Stimulated activated CD4-positive, alpha-beta T cell treated with anti-CD3 and anti-CD28 coated beads, Interleukin-1b, Interleukin-23, amount 100 ng/mL, for 48 hours (primary cell): ENCODE measurements at places on chromosomes 13 and 19.
A peak's percentile ranks its signal among the peaks of the same experiment; 100 is the strongest.

- no peak for DNase-seq
Measured at GRCh38 chr13:54975676-54976075, 1947.1 kb downstream of the OLFM4 start.

GRCh38 chr13:49810567-49811526, 18.4 kb upstream of the KPNA3 start:
- DNase-seq, result no peak

DNA sequence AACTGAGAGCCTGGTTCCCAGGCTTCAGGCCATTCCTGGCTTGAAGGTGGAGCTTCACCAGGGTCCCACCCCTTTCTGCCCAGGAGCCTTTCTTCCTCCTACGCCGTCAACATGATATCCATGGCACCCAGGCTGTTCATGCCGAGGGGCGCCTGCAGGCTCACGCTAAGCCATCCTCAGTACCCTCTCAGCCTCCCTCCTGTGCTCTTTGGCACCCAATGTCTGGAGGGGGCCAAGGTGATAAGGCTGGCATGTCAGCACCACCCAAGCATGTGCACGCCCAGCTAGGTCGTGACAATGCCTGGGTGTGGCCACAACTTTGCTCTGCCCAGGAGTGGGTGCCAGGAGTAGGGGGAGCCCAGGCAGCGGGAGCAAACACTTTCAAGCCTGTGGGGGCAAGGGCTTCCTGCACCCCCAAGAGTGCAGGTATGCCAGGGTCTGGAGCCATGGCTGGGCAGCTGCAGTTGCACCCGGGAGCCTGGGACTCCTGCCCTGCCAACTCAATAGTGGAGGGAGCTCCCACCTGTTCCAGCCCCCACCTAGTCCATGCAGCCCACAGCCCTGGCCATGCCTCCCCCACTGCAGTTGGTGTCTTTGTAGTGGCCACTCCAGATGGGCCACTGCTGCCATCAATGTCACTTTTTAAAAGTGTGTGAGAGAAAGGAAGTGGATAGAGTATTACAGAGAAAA, 219.9 kb downstream of the MAB21L1 start:
- no peak for DNase-seq

GRCh38 chr19:41225238-41226052, 6.4 kb downstream of the AXL start:
- peak; percentile 77 for DNase-seq

DNA sequence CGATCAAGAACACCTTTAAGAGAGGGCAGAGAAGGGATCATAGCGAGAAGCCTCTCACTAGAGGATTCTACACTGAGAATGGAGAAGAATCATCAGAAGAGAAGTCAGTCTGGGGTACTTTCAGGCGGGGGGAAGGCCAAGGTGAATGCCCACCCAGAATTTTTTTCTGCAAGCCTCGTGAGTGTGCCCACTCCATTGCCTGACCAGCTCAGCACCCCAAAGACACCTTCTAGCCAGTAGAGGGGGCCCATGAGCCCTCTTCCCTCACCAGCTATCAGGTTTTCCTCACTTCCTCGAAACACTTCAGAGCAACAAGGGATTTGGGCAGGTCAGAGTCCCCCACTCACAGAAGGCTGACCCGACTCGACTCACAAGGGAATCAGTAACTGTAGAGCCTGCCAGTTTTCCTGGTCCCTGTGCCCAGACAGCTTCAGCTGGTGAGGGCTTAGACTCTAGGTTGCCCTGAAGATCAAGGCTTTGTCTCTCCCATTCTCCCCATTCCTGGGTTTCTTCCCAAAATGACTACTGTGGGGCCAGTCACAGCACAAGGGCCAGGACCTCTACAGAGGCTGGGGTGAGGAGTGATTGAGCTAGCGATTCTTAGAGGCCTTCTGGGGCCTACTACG, 18.4 kb downstream of the NLRP13 start:
- DNase-seq, result no peak

GRCh38 chr19:57978586-57979289, 4.4 kb upstream of the C19orf18 start:
- DNase-seq, result no peak

- DNase-seq, result no peak
Measured at GRCh38 chr13:46665633-46666482, 112.9 kb downstream of the LRCH1 start.

GRCh38 chr13:34364633-34365032, 546.7 kb downstream of the RFC3 start:
- DNase-seq, result no peak

DNA sequence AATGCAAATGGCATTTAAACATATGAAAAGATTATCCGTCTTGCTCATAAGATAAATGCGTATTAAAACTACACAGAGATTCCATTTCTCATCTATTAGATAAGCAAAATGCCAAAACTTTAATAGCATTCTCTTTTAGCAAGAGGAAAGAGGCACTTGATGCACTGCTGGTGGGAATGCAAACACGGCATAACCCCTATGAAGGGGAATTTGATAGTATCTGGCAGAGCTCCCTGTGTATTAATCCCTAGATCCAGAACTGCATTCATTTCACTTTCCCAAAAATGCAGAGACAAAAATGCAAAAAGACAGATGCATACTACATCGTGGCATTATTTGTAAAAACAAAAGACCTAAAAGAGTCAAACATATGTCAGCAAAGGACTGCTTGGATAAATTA, 193.6 kb upstream of the STARD13 start:
- no peak for DNase-seq

DNA sequence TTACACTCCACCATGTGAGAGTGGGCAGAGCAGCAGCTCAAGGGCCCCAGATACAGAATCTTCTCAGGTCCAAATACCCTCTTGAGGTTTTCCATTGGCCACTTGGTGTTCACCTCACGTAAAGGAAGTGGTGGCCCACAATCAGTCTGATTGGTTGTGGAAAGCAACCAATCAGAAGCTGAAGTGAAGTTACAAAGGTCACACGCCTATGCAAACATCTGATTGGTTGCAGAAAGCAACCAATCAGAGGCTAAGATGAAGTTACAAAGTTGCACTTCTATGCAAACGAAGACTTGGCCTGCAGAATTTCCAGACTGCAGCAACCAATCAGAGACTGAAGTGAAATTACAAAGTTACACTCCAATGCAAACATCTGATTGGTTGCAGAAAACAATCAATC, 14.3 kb upstream of the TM9SF2 start:
- DNase-seq, result no peak

- DNase-seq, result no peak
Measured at GRCh38 chr19:51157265-51157664, 15.2 kb downstream of the SIGLEC7 start.

DNA sequence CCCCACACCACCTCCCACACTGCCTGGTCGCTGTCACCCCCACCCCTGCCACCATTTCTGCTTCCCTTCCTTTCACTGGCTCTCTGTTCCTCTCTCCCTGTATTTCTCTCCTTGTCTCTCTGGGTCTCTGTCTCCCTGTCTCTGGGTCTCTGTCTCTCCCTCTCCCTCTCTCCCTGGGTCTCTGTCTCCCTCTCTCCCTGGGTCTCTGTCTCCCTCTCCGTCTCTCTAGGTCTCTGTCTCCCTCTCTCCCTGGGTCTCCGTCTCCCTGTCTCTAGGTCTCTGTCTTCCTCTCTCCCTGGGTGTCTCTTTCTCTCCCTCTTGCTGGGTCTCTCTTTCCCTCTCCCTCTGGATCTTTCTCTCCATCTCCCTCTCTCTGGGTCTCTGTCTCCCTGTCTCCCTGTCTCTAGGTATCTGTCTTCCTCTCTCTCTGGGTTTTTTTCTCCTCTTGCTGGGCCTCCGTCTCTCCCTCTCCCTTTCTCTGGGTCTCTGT, 21.6 kb downstream of the KLHL26 start:
- no peak for DNase-seq

DNA sequence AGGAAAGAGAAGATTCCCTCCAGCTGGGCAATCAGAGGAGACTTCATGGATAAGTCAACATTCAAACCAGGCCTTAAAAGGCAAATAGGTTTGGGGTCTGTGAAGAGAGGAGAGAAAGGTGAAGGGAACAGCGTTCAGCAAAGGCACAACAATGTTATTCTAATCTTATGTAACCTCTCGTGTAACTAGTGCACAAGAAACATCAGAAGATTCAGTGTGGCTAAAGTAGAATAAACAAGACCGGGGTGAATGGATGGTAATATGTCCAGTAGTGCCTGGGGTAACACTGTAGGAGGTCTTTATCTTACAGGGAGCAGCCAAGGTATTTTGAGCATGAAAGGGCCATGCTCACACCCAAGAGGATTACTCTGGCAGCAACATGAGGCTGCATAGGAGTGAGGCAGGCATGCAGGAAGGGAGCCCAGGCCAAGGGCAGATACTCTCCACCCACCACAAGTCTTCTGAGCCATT, 24.1 kb downstream of the LHFPL6 start:
- DNase-seq, result no peak

GRCh38 chr13:29453617-29454011, 141.9 kb downstream of the SLC7A1 start:
- no peak for DNase-seq

DNA sequence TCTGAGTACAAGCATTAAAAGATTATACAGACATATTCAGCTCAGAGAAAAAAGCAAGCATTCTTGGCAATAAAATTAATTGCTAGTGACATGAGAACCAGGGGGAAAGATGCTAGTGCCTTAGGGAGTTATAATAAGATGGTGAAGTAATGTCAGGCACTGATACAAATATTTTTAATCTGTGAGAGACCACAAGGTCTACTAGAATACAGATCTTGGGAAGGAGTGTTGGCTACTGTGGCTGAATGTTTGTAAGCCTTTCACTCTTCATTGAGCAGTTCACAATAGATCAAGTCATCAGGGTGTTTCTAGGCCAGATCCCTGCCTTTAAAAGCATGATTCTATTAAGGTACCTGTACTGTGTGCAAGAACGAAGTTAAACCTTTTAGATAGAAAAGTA, 16.4 kb downstream of the FREM2 start:
- DNase-seq, result no peak

DNA sequence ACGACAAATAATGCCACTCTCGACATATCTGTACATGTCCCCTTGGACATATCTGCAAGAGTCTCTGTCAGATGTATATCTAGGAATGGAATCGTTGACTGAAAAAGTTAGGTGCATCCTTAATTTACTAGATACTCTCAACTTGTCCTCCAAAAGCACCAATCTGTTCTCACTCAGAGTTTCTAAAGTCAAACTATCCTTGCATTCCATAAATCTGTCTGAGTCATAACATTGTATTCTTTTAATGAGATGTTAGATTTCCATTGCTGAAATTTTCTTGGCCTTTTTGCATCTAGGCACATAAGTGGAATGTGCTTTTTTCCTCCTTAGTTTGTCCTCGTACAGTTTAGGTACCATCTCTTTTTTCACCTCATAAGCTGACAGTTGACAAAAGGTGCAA, 139.8 kb downstream of the PTPRS start:
- DNase-seq, result no peak

GRCh38 chr19:40466985-40467734, at the start of gene SPTBN4:
TSS of gene SPTBN4 (plus strand) at chr19:40467001. CDS start at chr19:40472622, 5,621 bp downstream.
- no peak for DNase-seq

- DNase-seq, result no peak
Measured at GRCh38 chr13:113939129-113939943, 34.5 kb downstream of the C13orf46 start.

GRCh38 chr19:49396738-49397505, 8.9 kb downstream of the KASH5 start:
- DNase-seq, result no peak

GRCh38 chr19:3547301-3547731, 8.3 kb downstream of the TEKTIP1 start:
- peak; percentile 32 for DNase-seq

DNA sequence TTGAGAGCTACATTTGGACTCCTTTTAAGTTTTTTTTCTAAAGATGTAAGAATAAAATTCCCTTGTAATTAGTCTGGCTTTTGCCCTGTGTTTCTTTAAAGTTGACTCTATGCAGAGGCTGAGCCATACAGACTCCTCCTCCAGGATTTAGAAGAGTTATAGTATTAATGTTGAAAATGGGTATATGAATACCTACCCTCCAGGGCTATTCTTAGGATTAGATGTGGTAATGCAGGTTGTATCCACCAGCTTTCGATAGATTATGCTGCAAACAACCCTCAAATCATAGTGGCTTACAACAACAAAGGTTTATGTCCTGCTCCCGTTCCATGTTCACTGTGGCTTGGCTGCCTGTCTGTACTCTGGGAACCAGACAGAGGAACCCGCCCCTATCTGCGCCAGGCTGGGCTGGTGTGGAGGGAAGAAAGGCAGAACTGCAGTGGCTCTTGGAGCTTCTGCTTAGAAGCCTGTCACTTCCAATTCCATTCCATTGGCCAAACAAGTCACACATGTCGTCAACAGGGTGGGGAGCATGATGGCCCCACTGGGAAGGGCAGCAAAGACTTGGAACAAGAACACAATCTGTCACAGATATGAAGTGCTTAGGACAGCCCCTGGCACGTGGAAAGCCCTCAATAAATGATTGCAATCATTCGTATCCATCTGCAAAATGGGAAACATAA, 290.8 kb downstream of the FOXO1 start:
- no peak for DNase-seq

DNA sequence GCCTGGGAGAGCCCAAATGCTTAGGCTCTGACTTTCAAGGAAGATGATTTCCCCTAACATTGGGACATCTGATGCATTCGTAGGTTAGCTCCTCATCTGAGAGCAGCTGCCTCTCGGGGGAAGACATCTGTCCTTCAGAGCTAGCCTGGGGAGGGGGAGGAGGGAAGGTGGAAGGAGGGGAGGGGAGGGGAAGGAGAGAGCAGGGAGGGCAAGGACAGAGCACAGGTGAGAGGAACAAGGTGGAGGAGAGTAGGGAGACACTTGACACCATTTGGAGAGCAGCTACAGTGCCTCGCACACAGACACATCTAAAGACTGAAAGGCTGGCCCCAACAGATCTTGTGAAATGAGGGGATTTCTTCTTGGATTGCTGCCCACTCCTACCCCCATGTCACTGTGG, 103.8 kb downstream of the ZDHHC20 start:
- no peak for DNase-seq

GRCh38 chr13:98784666-98785065, 32.2 kb upstream of the SLC15A1 start:
- no peak for DNase-seq

- no peak for DNase-seq
Measured at GRCh38 chr19:5914946-5915781, 1.1 kb downstream of the CAPS start.

- no peak for DNase-seq
Measured at GRCh38 chr19:1828279-1829238, 16.5 kb upstream of the ATP8B3 start.

DNA sequence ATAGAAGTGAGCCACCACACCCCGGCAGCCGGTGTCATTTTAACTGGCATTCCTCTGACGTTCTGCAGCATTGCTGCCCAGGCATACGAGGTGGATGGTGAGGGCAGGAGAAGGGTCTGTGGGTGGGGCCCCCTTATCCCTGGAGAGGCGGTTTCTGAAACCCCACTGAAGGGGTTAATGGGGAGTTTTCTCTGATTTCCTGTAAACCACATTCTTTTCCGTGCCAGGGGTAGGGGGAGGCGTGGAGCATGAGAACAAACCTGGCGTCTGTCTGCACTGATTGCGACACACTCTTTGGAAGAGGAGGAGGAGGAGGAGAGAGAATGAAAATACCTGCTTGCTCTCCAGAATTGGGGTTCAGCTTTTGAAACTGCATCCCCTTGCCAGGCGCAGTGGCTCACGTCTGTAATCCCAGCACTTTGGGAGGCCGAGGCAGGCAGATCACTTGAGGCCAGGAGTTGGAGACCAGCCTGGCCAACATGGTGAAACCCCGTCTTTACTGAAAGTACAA, 2.7 kb upstream of the C3 start:
- no peak for DNase-seq

GRCh38 chr19:13794757-13795589, at the start of gene ZSWIM4:
TSS of gene ZSWIM4 (plus strand) at chr19:13795443. CDS start at chr19:13795649, 206 bp downstream.
- DNase-seq, result peak; percentile 97

GRCh38 chr19:34269968-34270621, 15.7 kb downstream of the GARRE1 start:
- peak; percentile 79 for DNase-seq
